ENCODE measurements at places on chromosomes 4 and X.

GRCh38 chr4:87805971-87806370 lies 6.6 kb downstream of the IBSP start:
- DNase-seq = no peak

DNA sequence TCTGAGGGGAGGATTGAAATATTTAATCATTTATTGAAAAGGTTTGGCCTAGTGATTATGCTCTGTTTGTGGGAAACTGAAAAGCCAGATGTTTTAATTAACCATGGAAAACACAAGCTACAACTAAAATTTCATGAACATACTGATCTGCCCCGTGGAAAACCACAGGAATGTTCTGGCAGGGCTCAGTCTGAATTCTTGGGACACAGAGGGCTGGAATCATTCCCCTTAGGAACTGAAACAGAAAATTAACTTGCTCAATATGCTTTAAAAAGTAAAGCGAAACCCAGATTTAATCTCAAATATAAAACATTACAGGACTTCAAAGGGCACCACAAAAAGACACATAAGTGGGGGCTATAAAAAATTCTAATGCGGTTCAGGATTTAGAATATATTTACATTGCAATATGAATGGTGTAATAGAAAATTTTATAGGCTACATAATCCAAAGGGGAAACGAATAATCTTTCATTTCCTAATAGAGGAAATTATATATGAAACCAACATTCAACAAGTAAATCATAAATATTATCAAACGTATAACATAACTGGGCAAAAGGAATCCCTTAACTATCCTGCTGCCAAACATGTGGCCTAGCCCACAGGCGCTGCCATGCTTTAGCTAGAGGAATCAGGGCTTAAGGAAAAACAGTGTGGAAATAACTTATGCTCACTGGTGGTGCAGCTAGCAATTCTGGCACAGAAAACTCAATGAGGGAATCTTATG lies 70.9 kb downstream of the APBB2 start:
- no peak for DNase-seq

DNA sequence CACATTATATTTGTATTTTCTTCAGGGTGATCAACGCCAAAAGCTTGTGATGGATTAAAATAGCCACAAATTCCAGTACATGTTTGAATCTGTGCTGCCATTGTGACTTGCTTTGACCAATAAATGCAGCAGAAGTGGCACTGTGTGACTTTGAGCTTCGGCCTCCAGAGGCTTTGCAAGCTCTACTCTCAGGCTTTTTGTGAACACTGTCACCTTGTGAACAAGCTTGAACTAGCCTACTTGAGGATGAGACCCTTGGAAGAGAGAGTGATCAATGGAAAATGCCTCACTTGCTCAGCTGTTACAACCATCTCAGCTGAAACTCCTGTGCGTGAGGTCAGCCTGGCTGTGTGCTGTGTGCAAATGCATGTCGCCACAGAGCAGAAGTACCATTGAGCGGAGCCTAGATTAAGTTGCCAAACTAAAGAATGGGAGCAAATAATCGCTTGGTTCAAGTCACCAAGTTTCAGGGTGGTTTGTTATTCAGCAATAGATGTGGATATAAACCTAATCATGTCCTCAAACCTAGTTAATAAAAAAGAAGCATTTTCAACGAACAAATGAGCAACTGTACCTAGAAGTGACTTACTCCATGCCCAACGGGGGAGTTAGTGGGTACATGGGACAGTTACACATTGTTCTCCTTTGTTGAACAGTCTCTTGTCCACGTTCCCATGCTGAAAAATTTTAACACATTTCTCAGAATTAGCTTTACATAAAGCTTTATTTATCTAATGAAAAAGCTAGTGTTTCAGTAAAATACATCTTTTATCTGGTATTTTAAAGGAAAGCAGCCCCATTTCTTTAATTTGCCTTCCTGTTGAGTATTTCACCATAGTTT lies 23.5 kb downstream of the NOA1 start:
- no peak for DNase-seq

GRCh38 chrX:133150730-133151129 lies 53.8 kb upstream of the USP26 start:
- DNase-seq = no peak

GRCh38 chr4:174389439-174389838 lies 105.7 kb downstream of the CEP44 start:
- DNase-seq = no peak

DNA sequence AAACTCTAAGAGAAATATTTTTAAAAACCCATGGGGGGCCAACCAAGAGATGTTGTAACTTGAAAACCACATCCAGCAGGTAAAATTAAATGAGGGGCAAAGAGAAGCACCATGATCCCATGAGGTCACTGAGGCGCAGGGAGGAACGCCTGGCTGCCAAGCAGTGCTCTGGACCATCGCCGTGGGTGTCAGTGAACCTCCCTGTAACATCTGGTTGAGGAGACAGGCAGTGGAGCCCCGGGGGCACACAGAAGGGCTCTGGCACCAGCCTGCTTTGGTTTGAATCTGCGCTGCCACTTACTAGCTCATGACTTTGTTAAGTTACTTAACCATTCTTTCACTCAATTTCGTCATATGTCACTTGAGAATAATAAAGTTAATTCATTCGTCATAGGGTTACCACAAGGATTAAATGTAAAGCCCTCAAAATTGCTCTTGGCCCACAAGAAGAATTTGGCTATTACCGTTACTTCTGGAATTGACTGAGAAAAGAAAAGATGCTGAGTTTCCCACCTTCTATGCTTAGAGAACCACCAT lies 41.6 kb upstream of the SLC25A4 start:
- DNase-seq = no peak

- DNase-seq = no peak
Measured at GRCh38 chr4:20299515-20299914, 47.8 kb downstream of the SLIT2 start.

- no peak for DNase-seq
Measured at GRCh38 chr4:47642985-47643760, 158.1 kb downstream of the ATP10D start.

GRCh38 chr4:140084385-140084784 lies 69.6 kb downstream of the MAML3 start:
- DNase-seq = no peak

- DNase-seq = no peak
Measured at GRCh38 chr4:150229520-150229919, 151.3 kb downstream of the DCLK2 start.

DNA sequence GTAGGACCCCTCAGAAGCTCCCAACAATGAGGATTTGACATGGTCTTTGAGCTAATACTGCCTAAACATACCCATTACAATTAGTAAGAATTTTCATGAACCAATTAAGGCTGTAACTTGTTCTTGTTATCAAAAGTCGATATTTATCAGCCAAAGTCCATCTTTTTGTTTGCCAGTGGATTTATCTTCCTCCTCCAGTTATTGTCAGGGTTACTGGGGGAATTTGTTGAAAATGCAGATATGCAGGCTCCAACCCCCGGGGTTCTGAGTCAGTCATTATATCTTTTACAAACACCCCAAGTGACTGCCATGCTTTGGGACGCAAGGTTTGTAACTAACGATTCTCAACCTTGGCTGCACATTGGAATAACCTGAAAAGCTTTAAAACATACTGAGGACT lies 338.8 kb upstream of the PPARGC1A start:
- no peak for DNase-seq

GRCh38 chr4:40525752-40526598 lies 103.7 kb downstream of the RBM47 start:
- DNase-seq = no peak

DNA sequence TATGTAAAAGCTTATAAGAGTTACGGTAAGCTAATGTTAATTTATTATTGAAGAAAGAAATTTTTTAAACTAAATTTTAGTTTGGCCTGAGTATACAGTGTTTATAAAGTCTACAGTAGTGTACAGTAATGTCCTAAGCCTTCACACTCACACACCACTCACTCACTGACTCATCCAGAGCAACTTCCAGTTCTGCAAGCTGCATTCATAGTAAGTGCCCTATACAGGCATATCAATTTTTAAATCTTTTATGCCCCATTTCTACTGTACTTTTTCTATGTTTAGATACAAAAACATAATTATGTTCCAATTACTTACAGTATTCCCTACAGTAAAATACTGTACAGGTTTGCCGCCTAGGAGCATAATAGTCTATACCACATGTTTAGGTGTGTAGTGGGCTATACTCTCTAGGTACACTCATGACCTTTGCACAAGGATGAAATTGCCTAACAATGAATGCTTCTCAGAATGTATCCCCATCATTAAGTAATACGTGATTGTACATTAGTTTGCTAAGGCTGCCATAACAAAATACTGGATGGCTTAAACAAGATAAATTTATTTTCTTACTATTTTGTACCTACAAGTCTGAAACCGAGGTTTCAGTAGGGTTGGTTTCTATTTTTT lies 333.8 kb upstream of the PCDH7 start:
- DNase-seq = no peak

DNA sequence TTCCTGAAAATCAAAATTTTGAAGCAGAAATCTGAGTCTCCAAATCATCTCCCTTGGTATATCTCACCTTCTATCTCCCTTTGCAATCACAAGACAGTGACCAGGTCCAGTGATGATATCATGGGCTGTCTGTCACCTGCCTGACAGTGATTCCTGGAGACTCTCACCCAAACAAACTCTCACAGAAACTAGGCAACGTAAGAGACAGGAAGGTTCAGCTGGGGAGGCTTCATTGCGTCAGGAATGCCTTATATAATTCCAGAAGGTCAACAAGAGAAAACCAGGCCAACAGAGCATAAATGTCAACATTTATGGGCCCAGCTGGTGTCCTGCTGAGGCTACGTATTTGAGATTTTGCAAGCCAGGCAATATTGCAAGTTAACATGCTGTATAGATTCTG lies 412.7 kb downstream of the KCNIP4 start:
- DNase-seq = no peak

DNA sequence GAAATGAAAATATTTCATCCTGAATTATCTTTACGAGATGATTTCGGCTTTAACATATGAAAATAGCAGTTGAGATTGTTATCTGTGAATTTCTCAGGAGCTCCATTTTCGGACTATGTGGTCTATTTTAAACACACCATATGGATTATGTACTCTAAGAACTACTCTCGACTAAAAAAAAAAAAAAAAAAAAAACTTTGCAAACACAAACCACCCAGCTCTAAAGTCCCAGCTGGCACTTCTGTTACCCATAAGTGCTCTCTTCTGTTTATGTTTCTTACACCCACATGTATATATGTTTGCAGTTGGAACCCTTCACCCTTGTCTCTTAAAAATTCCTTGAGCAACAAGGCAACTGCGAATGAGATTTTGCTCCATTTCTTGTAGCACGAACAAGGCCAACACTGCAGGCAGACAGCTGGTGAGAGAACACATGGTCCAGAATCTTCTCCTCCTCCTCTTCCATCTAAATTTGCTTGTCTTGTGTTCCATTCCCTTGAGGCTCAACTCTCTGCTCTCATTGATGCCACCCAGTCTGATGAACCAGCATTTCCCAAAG lies 172.7 kb upstream of the HCCS start:
- DNase-seq = no peak

GRCh38 chrX:2548711-2549423 lies 48.1 kb upstream of the DHRSX start:
- DNase-seq = no peak

GRCh38 chr4:5030221-5030620 lies 11.0 kb upstream of the CYTL1 start:
- no peak for DNase-seq

DNA sequence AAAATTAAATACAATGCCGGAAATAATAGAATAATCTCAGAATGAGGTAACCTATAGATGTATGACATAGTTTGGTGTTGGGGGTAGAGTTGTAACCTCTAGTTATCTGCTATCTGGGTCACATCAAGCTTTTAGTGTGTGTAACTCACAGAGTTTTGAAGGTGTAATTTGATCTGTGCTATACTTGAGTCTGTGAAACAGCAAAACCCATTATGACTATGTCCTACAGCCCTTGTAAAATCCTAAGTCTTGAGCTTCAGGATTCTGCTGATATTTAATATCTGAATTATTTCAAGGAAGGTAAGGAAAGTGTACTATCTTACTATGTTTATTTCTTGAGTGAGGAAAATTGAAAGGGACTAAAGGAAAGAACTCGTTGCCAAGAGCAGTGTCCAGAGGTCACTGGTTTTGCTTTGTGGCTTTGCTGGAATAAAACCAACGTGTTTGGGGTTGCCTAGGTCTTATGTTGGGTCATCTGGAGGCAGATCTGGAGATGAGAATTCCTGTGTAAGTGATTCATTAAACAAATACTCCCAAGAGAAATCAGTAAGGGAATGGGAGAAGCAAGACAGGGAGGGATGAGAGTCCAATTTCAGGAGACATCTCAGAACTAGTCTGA lies 107.8 kb upstream of the CBLL2 start:
- DNase-seq = no peak

GRCh38 chr4:26083987-26084386 lies 170.0 kb downstream of the SMIM20 start:
- no peak for DNase-seq

- no peak for DNase-seq
Measured at GRCh38 chr4:158930639-158930972, 161.8 kb downstream of the FNIP2 start.

DNA sequence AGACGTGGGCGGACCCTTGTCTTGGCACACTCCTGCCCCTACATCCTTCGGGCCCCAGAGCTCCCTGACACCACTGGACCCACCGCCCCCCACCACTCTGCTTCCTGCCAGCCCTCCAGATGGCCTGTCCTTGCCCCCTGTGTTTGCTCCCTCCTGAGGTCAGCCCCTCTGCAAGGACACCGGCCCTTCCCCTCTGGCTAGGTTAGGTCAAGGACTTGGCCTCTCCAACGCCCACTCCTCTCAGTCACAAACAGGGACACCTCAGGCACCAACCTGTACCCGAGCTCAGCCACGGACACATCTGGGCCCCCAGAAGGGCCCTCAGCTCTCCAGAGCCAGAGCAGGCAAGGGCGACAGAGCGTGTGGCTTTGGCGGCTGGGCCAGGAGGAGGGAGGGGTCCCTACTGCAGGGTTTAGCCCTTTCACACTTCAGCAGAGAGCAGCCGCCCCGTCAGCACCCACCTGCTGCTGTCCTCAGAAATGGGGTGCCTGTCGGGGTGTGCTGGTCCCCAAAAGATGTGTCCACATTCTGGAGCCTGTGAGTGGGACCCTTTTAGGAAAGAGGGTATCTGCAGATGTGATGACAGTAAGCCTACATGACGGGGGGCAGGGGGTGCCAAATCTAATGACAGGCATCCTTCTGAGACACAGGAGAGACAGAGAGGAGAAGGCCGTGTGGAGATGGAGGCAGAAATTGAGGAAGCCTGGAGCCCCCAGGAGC lies 23.5 kb upstream of the DUSP9 start:
- DNase-seq = no peak

- DNase-seq = no peak
Measured at GRCh38 chr4:41262198-41262597, 5.5 kb downstream of the UCHL1 start.

DNA sequence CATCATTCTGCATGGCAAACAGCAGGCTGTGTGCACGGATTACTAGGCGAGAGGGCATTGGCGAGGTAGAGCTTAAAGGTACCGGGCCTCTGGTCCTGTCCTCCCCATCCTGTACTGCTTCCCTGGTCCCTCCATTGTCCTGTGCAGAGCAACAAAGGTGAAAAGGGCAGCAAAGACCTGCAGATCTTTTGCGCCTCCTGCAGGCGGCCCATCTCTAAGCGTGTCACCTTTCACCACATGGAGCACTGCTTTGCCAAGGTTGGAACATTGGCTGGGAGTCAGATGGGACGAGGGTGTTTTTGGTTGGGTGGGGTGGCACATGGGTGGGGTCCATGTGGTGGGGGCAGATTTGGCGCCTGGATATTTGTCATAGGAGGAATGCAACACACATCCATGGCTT lies 64.7 kb upstream of the UXT start:
- DNase-seq = no peak
